ENCODE measurements at places on chromosomes 11 and 22. TPM values are rescaled to one million over a fixed set of nuclear protein-coding genes. Genes with fewer than 3 reads are reported as not detected.

Gene IFITM10
- total RNA-seq, result 0.88 TPM

Gene NNMT
- total RNA-seq, result 121 TPM

Gene UCP3
- total RNA-seq, result 3.3 TPM

Gene OR8G5
- not detected for total RNA-seq

Gene OR52H1
- not detected for total RNA-seq

Gene CSNK2A3
- 2.0 TPM for total RNA-seq

DNA sequence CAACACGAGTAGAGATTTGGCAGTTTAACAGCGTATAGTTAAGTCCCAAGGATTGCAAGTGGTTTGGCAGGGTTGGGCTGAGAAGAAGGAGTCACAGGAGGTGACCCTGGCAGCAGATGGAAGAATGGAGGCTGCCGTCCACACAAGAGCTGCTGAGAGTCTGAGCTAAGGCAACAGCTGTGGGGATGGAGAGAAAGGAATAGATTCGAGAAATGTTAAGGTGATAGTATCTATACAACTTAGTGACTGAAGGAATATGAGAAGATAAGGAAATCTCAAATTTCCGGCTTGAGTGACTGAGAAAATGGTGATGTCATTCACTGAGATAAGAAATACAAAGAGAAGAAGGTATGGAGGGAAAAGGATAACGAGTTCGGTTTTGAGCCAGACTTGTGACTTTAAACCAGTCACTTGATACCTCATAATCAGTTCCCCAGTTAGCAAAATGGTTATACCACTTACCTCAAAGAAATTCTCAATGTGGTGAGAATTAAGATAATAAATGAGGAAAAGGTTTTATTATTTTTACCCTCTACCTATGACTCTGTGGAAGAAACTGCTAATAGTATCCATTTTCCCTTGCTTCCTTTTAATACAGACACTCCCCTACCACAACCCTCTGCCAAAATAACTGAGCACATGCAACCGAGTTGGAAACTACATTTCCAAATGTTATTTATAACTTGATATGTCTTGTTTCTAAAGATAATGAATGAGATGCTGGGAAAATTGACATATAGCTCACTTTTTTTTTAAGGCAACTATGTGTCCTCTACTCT, 30.7 kb downstream of the FAM168A start:
- peaks cover 4% of the 10 kb centered on the region for H3K36me3 ChIP-seq
- no peaks in the 10 kb centered on the region for H3K4me1 ChIP-seq
- no peak overlapping the region for H3K27ac ChIP-seq
- H3K27me3 ChIP-seq, result no peaks in the 10 kb centered on the region
- DNase-seq, result no peak
- H3K4me3 ChIP-seq, result no peak overlapping the region

- peak overlapping the region; percentile 23 for H3K4me3 ChIP-seq
- H3K27ac ChIP-seq, result peak overlapping the region; percentile 68
- DNase-seq, result no peak
These were observed 1.6 kb downstream of the MCAM start for GRCh38 chr11:119315131-119316015.

- no peak overlapping the region for H3K4me3 ChIP-seq
- no peak overlapping the region for H3K27ac ChIP-seq
- H3K36me3 ChIP-seq, result no peaks in the 10 kb centered on the region
- H3K4me1 ChIP-seq, result no peaks in the 10 kb centered on the region
- DNase-seq, result no peak
These were observed 15.4 kb downstream of the OR52K2 start for GRCh38 chr11:4464216-4465159.

DNA sequence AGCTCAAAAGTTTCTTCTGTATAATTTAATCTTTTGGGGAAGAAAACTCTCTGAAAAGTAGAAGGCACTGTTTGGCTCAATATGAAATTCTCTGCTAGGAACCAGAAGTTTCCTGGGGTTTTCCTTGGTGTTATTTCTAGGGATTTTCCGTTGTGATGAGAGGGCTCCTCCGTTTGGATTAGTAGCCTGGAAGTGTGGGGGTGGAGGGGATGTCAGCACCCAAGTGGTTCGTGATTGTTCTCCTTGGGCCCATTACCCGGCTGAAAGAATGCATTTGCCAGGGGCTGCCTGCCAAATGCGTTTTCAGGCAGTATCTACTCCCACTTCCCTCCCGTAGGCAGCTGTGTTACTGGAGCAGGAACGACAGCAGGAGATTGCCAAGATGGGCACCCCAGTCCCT, 4.3 kb downstream of the SF3B2 start:
- no peak overlapping the region for H3K27ac ChIP-seq
- peaks cover 17% of the 10 kb centered on the region for H3K4me1 ChIP-seq
- DNase-seq, result no peak
- H3K4me3 ChIP-seq, result no peak overlapping the region
- no peaks in the 10 kb centered on the region for H3K27me3 ChIP-seq
- H3K36me3 ChIP-seq, result peaks cover 77% of the 10 kb centered on the region

- no peaks in the 10 kb centered on the region for H3K36me3 ChIP-seq
- no peak for DNase-seq
These were observed 56.3 kb downstream of the RPS6KA4 start for GRCh38 chr11:64415286-64415685.

DNA sequence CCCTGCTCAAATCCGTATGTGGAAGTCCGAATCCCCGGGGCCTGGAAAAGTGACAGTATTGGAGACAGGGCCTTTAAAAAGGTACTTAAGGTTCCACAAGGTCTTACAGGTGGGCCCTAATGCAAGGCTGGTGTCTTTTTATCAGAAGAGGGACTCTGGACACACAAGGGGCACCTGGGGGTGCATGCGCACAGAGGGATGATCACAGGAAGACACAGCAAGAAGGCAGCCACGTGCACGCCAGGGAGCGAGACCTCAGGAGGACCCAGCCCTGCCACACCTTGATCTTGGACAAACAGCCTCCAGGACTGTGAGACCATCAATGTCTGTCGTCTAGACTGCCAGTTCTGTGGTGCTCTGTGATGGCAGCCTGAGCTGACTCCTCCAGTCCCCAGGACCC, 96.5 kb downstream of the SHANK2 start:
- no peaks in the 10 kb centered on the region for H3K4me1 ChIP-seq
- no peaks in the 10 kb centered on the region for H3K27me3 ChIP-seq
- H3K4me3 ChIP-seq, result no peak overlapping the region

DNA sequence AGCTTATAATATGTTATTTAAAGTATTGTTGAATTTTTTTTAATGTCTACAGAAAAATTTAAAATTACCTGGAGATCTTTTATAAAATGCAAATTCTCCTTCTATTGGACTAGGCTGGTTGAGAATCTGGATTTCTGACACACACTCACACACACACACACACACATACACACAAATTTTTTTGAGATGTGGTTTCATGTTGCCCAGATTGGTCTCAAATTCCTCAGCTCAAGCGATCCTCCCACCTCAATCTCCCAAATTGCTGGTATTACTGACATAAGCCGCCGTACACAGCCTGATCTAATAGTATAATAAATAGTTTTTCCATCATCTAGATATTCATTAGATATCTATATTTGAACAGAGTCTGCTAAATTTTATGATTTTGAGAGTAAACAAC, 4.5 kb upstream of the RFPL1 start:
- no peak for DNase-seq
- H3K27me3 ChIP-seq, result no peaks in the 10 kb centered on the region
- H3K36me3 ChIP-seq, result no peaks in the 10 kb centered on the region

DNA sequence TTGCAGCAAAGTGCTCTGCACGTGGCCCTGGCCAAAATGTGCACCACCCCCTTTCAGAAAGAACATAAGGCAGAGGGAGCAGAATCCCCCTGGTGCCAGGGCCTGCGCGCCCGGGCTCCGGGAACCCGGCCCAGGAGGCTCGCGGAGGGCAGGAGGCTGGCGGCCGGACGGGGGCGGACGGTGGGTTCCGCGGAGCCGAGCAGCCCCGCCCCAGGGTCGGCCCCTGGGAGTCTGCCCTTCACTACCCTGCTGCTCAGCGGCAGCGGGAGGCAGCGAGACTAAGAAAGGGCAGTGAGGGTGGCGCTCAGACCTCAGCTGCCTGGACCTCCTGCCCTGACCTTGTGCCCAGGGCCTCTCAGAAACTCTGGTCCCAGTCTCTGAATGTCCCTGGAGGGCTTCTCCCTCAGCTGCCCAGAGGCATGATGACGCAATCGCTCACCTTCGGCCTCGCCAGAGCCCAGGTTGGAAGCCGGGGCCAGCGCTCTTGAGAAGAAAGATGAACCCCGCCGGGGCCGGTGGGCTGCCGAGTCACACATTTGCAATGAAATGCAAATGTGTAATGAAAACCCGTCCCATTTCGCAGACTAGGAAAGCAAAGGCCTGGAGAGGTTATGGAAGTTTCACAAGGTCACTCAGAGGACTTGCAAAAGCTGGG, 1.1 kb upstream of the CLMP start:
- H3K27me3 ChIP-seq, result no peaks in the 10 kb centered on the region
- peak overlapping the region; percentile 52 for H3K4me3 ChIP-seq
- peaks cover 23% of the 10 kb centered on the region for H3K4me1 ChIP-seq
- no peaks in the 10 kb centered on the region for H3K36me3 ChIP-seq

GRCh38 chr11:108224366-108224765, 1.5 kb downstream of the ATM start:
- H3K4me3 ChIP-seq, result peak overlapping the region; percentile 66
- H3K36me3 ChIP-seq, result peaks cover 10% of the 10 kb centered on the region
- H3K4me1 ChIP-seq, result peaks cover 16% of the 10 kb centered on the region
- H3K27ac ChIP-seq, result peak overlapping the region; percentile 96
- H3K27me3 ChIP-seq, result no peaks in the 10 kb centered on the region
- DNase-seq, result no peak

- no peaks in the 10 kb centered on the region for H3K27me3 ChIP-seq
- no peaks in the 10 kb centered on the region for H3K4me1 ChIP-seq
- no peak overlapping the region for H3K27ac ChIP-seq
These were observed 1468.1 kb downstream of the BRD1 start for GRCh38 chr22:48359613-48359965.

DNA sequence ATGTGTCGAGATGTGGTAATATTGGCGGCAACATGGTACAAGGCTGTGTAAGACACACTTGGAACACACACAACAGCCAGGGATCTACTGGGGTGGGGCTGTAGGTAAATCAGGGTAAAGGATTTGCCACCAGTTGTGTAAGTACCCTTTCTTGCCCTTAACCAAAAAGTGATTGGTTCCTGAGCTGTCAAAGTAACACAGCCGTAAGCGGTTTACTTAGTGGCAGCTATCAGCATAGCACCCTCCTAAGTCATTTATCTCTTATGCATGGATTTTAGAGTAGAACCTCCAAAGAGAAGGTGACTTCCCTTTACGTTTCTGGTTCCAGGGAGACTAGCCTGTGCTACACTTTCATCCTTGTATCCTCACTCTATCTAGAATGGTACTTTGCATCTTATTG, 57.2 kb downstream of the SPECC1L start:
- H3K27me3 ChIP-seq, result no peaks in the 10 kb centered on the region
- DNase-seq, result no peak
- H3K4me1 ChIP-seq, result peaks cover 11% of the 10 kb centered on the region
- no peak overlapping the region for H3K27ac ChIP-seq
- H3K4me3 ChIP-seq, result no peak overlapping the region

GRCh38 chr11:32435511-32435941, at the start of gene WT1:
Gene WT1, minus strand, starts transcription at chr11:32435539.
- H3K27ac ChIP-seq, result no peak within 1 kb of the TSS
- H3K27me3 ChIP-seq, result no peaks in the 10 kb centered on the region
- H3K4me1 ChIP-seq, result peaks cover 32% of the 10 kb centered on the region
- no peak for DNase-seq

- H3K27ac ChIP-seq, result peak overlapping the region; percentile 93
- H3K27me3 ChIP-seq, result no peaks in the 10 kb centered on the region
- peaks cover 22% of the 10 kb centered on the region for H3K36me3 ChIP-seq
- no peak overlapping the region for H3K4me3 ChIP-seq
- peak; percentile 85 for DNase-seq
- H3K4me1 ChIP-seq, result peaks cover 30% of the 10 kb centered on the region
These were observed 2.0 kb upstream of the TCIRG1 start for GRCh38 chr11:68036717-68037239.

DNA sequence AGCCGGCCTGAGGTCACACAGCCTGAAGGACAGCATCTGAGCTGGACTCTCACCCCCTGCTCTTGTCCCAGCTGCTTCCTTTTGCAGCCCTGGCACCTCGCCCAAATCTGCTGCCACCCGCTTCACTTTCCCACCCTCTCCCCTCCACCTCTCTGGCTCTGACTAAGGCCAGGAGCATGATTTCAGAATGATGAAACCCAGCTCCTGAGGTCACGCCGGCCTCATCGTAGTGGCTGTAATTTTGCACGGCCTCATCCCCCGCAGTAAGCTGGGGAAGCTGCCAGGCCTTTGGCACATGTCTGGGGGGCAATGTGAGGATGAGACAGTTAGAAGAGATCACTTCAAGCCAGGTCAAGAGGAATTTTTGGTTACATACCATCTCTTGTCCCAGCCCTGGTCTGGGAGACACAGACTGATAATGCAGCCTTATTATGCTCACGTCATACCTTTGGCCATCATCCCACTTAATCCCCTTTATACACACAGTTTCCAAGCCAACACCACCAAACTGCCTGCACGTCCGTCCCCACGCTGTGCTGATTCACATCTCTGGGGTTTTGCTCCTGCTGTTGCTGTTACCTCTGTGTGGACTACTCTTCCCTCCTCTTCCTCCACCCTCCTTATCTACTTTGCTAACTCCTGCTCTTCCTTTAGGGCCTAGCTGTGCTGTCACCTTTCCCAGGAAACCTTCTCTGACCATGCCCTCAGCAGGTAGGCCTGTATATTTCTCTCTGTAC, 58.1 kb downstream of the CHRDL2 start:
- H3K4me1 ChIP-seq, result no peaks in the 10 kb centered on the region
- H3K4me3 ChIP-seq, result no peak overlapping the region
- no peaks in the 10 kb centered on the region for H3K27me3 ChIP-seq

DNA sequence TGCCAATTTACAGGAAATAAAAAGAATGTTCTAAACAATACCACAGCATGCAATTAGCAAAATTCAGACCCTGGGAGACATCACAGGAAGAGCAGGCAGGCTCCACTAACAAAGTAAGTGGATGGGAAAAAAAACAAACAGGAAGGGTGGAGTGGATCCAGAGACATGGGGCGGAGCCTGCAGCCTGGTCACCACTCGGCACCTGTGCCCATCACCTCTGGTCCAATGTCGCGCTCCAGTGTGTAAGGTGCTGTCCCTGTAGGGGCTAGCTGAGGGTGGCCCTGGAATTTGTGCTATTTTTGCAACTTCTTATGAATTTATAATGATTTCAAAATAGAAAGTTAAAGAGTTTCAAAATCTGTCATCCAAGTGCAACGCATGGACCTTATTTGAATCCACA, 11.0 kb upstream of the MOB2 start:
- no peak overlapping the region for H3K4me3 ChIP-seq
- no peak for DNase-seq
- no peaks in the 10 kb centered on the region for H3K27me3 ChIP-seq
- no peak overlapping the region for H3K27ac ChIP-seq

GRCh38 chr22:45871721-45872120, 105.2 kb downstream of the WNT7B start:
- no peak overlapping the region for H3K27ac ChIP-seq
- H3K27me3 ChIP-seq, result no peaks in the 10 kb centered on the region
- DNase-seq, result no peak
- no peak overlapping the region for H3K4me3 ChIP-seq
- H3K36me3 ChIP-seq, result no peaks in the 10 kb centered on the region
